ENCODE measurements at places on chromosomes 7 and 10.
A peak's percentile ranks its signal among the peaks of the same experiment; 100 is the strongest.

DNA sequence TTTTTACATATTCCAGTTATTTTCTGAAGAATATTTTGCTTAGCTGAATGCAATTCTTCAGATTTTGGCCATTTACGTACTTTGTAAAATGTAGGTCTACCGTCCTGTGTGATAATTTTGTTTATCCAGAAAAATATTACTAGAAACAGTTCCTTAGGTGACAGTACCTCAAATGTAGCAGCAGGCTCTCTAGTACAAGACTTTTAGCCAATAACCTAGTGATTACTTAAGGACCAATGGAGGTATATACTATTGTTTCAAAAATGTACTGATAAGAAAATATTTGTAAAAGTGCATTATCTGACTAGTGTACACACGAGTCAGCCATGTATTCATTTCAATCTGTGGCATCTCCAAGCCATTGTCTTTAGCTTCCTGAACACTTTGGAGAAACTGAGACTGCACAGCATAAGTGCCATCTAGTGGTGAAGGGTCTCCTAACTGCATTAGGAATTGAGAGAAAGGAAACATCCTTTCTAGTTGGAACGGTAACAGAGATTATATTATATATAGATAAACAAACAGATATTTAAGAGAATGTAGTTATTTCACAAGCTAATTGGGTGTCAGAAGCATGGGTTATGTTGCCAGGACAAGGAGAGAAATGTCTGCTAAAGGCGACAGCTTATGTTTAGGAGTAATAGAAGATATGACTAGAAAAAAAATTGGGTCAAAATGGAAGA is 23.7 kb downstream of the RTKN2 start:
- no peak for DNase-seq

DNA sequence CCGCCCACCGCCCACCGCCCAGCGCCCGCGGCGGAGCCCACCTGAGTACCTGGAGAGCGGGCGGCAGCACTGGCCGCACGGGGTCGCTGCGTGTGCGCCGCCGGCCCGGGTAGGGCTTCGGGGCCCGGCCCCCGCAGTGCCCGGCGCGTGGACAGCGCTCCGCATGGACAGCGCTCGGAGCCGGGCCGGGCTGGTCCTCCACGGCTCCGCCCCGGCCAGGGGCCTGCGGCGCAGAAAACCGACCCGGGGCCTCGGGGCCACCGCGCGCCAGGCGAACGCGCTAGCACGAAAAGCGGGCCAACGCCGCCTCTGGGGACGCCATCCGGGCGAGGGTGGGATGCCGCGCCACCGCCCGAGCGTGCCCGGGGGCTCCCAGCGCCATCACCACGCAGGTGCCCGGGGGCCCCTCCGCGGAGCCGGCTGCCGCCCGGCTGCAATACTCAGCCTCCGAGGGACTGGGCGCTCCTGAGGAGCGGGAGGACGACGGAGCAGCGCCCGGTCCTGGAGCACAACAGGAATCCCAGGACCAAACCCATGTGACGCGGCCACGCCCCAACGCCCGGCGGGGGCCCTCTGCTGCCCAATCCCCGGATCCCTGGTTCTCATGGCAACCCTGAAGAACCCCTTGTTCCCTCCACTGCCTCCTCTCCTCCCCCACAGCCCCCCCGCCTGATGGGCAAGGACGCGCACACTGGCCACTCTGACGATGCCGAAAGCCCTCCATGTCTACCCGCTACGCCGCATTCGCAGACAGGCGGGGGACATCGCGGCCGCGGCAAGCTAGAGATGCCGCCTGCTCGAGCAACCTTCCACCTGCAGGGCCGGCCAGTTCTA is at the start of gene GRB10:
TSS of gene GRB10 (minus strand) at position 522 of the 834 bp plus-strand sequence. CDS start 50,574 bp downstream, outside the sequence.
- DNase-seq = no peak

DNA sequence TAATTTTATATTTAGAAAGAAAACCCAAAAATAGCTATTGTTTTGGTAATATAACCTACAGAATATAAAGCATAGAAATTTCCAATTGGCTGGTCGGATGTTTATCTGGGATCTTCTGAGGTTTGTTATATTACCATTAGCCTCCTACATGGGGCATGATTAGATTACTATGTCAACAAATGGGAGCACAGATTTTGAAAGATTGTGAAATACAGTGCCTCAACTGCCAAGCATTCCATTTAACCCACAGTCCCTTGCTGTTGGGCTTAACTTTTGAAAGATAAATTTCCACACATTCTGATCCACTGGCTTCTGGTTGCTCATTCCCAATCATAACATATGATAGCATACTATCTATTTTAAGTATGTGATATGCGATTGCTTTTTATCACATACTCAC is 455.4 kb upstream of the C7orf33 start:
- DNase-seq = no peak

GRCh38 chr7:98423043-98423442 is 22.2 kb upstream of the BAIAP2L1 start:
- peak; percentile 82 for DNase-seq

GRCh38 chr10:59833810-59834209 is 72.5 kb downstream of the CCDC6 start:
- no peak for DNase-seq

- DNase-seq = peak; percentile 94
Observed at GRCh38 chr10:97882142-97883091, 32.8 kb downstream of the GOLGA7B start.

- no peak for DNase-seq
Observed at GRCh38 chr7:101501351-101501750, 127.7 kb downstream of the MYL10 start.

DNA sequence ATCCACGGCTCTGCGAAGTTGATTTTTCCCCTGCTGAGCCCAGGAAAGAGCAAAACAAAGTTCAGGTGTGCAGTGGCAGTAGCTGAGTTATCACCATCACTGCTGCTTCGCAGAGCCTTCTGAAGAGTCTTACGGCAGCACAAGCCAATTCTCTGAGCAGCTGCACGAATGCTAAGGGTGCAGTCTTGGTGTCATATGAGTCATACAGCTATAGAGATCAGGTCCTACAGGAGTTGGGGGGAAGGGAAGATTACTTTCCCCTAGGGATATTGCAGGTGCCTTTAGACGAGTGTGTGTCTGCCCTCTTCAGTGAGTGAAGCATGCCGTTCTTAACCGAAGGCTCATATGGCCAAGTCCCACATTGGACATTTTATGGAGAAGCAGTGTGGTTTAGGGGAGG is 227.8 kb downstream of the CELF2 start:
- no peak for DNase-seq

DNA sequence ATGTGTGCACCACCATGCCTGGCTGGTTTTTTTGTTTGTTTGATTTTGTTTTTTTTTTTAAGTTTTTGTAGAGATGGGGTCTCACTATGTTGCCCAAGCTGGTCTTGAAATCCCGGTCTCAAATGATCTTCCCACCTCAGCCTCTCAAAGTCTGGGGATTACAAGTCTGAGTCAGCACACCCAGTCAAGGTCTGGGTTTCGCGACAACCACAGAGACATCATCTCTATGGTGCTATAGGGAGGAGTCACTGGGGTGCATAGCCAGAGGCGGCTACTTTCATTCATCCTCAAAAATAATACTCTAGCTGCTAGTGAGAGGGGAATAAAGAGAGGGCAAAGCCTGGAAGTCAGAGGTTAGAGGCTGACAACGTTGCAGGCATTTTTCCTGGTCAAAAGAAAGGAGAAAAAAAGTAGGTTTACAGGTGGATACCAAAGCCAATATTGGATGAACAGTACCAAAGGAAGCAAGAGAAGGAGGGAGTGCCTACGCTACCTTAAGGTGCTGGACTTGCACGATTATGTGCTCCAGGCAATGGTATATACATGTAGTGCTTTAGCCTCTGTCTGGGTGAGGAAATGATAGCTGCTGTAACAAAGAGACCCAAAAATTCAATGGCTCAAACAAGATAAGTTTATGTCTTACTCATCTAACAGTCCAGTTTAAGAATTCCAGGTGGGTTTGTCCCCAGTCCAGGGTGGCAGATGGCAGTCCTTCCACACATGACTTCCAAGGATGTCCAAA is 178.3 kb downstream of the SKIDA1 start:
- no peak for DNase-seq

- no peak for DNase-seq
Observed at GRCh38 chr10:19816411-19817230, at the start of gene PLXDC2. Gene PLXDC2 (plus strand): TSS chr10:19816432.

DNA sequence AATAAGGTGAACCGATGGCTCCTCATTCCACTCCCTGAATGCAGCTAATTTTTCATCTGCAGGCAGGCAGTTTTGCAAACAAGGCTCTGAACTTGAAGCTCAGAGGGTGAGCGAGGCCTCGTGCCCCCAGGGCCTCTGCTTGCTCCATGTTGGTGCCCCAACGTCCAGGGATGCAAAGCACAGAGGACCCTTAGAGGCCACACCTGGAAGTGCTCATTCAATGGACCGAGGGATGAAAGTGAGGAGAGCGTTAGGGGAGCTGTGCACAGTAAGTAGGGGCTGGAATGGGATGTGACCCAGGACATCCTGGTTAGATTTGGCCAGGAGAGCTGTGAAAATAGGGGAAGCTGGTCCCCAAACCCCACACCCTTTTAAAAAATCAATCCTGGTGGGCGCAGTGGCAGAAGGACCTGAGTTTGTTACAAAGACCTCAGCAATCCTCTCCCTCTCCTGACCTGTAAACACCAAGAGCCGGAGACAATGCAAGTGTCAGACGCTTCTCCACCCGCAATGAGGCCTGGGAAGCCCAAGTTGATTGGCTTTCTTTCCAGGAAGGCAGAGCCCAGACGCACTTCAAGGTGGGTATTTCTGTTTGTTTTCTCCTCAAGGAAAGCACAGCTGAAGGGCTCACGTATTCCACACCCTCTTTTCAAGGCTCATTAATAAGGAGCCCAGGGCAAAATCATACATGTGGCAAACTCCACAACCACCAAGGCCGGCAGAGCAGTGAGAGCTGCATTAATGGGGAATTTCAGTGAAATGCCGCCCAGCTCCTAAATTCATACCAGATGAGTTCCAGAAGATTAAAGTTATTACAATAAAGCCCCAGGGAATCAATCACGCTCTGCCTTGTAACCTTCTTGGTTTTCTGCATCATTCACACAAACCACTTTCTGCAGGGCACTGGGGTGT is 14.1 kb upstream of the CXCL12 start:
- no peak for DNase-seq

DNA sequence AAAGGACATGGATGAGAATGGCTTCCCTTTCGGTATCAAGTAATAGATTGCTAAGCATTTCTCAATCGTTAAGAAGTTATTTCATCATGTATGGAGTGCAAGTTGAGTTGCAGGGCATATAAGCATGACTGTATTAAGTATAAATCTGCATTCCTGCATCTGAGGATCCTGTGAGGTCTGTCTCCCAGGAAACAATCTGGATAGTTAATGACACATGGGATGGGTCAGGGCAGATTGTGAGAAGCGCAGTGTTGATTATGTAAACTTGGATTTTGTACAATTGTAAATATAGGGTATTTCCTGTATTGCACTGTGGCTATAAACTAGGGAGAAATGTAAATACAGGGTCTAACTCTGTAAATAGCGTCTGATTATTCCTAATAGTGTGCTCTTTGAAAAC is 102.6 kb downstream of the PLXDC2 start:
- DNase-seq = no peak

All from A549 (cell line).